ENCODE measurements at places on chromosomes 3 and 15. TPM values are rescaled to one million over a fixed set of nuclear protein-coding genes. Genes with fewer than 3 reads are reported as not detected.

The ZNF662 gene
- total RNA-seq, result 2.4 TPM

The CLCN2 gene
- total RNA-seq, result 3.3 TPM

The ACKR2 gene
- total RNA-seq, result not detected

The GCSAM gene
- not detected for total RNA-seq

The ZNF80 gene
- not detected for total RNA-seq

The TEX55 gene
- not detected for total RNA-seq

The GOLGA6D gene
- not detected for total RNA-seq

The CCR9 gene
- not detected for total RNA-seq

The EFCAB12 gene
- under 0.01 TPM for total RNA-seq

The IRAK2 gene
- total RNA-seq, result 22.1 TPM

The MAP6D1 gene
- total RNA-seq, result 1.9 TPM

The UNC13C gene
- total RNA-seq, result under 0.01 TPM

The CPN2 gene
- not detected for total RNA-seq
